Smooth muscle cell of bladder (primary cell): ENCODE measurements at places on chromosomes 2 and 18. TPM values are rescaled to one million over a fixed set of nuclear protein-coding genes. Genes with fewer than 3 reads are reported as not detected.

Gene CD28
- total RNA-seq: under 0.01 TPM in 1 of 2 replicates, not detected in the other

Gene EGR4
- total RNA-seq: not detected in 2 replicates

Gene DNAJC5G
- total RNA-seq: not detected in 2 replicates

Gene PSTPIP2
- total RNA-seq: 5.5 and 5.7 TPM in 2 replicates

Gene MAP3K19
- total RNA-seq: not detected in 2 replicates

Gene GALNT14
- total RNA-seq: not detected in 2 replicates

Gene HOXD9
- 0.18 and 0.28 TPM in 2 replicates for total RNA-seq

Gene STAT4
- 1.4 and 2.0 TPM in 2 replicates for total RNA-seq

Gene GPR17
- not detected in 2 replicates for total RNA-seq

Gene C2orf72
- total RNA-seq: under 0.01 and 0.83 TPM in 2 replicates

Gene FRZB
- 0.09 TPM in 1 of 2 replicates, not detected in the other for total RNA-seq

Gene DCAF17
- 17.1 and 23.4 TPM in 2 replicates for total RNA-seq

Gene KCNE4
- total RNA-seq: 27.2 and 43.9 TPM in 2 replicates

Gene RAB11FIP5
- total RNA-seq: 17.6 and 27.8 TPM in 2 replicates

Gene DSG4
- not detected in 2 replicates for total RNA-seq

Gene CDH19
- not detected in 2 replicates for total RNA-seq

Gene PSMA8
- total RNA-seq: not detected in 2 replicates

Gene RGPD8
- 9.2 and 11.1 TPM in 2 replicates for total RNA-seq

Gene CXCR1
- not detected in 2 replicates for total RNA-seq

Gene TRIB2
- 13.2 and 34.6 TPM in 2 replicates for total RNA-seq

Gene UGT1A8
- 0.37 and 0.71 TPM in 2 replicates for total RNA-seq

Gene KRTCAP3
- total RNA-seq: 0.18 TPM in 1 of 2 replicates, not detected in the other

Gene DYNAP
- total RNA-seq: not detected in 2 replicates

Gene GNAL
- total RNA-seq: 0.65 and 0.71 TPM in 2 replicates

Gene CDK15
- total RNA-seq: 6.6 and 8.5 TPM in 2 replicates

Gene SCYGR4
- 0.09 TPM in 1 of 2 replicates, not detected in the other for total RNA-seq

Gene MALL
- total RNA-seq: 2.6 and 11.3 TPM in 2 replicates

Gene COL4A3
- total RNA-seq: under 0.01 and 0.18 TPM in 2 replicates

Gene ANTXR1
- total RNA-seq: 262 and 309 TPM in 2 replicates

Gene C2orf66
- not detected in 2 replicates for total RNA-seq

Gene ITGB1BP1
- 33.7 and 56.9 TPM in 2 replicates for total RNA-seq

Gene SOX11
- total RNA-seq: under 0.01 TPM in 1 of 2 replicates, not detected in the other

Gene GDF7
- total RNA-seq: 0.09 and 0.14 TPM in 2 replicates

Gene PLEKHH2
- total RNA-seq: 4.6 and 5.3 TPM in 2 replicates

Gene ASXL3
- 0.43 and 0.46 TPM in 2 replicates for total RNA-seq

Gene KIAA2012
- total RNA-seq: under 0.01 and 0.28 TPM in 2 replicates

Gene BABAM2
- total RNA-seq: 14.9 and 18.8 TPM in 2 replicates

Gene SERPINB10
- not detected in 2 replicates for total RNA-seq

Gene IFT172
- total RNA-seq: 27.2 and 33.1 TPM in 2 replicates

Gene REG3G
- not detected in 2 replicates for total RNA-seq

Gene COL6A3
- total RNA-seq: 2,030 and 2,143 TPM in 2 replicates

Gene CRYGD
- total RNA-seq: not detected in 2 replicates

Gene SLC40A1
- 28.0 and 103 TPM in 2 replicates for total RNA-seq

Gene DRC1
- total RNA-seq: not detected in 2 replicates

Gene ERBB4
- under 0.01 TPM in 1 of 2 replicates, not detected in the other for total RNA-seq

Gene ANKRD62
- not detected in 2 replicates for total RNA-seq

Gene GREB1
- 1.3 and 2.1 TPM in 2 replicates for total RNA-seq

Gene NT5C1B
- total RNA-seq: not detected in 2 replicates

Gene ZSWIM2
- total RNA-seq: under 0.01 and 0.09 TPM in 2 replicates

Gene SELENOI
- total RNA-seq: 13.7 and 15.1 TPM in 2 replicates

Gene IL36RN
- 0.09 TPM in 1 of 2 replicates, not detected in the other for total RNA-seq
